Stimulated activated CD8-positive, alpha-beta memory T cell treated with anti-CD3 and anti-CD28 coated beads, Interleukin-2, amount 100 ng/mL, for 1 hour (primary cell): ENCODE measurements at places on chromosomes 12 and 14.

DNA sequence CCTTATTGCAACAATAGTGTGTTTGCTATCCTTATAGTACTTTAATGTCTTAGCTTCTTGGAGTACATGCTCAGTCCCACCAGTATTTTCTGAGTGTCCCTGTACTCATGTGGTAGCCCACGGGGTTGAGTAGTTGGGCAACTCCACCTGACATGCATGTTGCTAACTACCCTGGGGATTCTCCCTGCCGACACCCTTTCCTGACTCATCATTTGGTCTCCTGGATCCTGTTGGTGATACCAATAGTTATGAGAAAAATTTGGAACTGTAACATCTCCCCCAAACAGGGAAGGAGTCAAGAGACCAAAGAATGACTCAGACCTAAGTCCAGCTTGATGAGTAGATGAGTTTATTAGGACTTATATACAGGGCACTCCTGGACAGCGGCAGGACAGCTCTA is 101.6 kb downstream of the BRMS1L start:
- DNase-seq = no peak

DNA sequence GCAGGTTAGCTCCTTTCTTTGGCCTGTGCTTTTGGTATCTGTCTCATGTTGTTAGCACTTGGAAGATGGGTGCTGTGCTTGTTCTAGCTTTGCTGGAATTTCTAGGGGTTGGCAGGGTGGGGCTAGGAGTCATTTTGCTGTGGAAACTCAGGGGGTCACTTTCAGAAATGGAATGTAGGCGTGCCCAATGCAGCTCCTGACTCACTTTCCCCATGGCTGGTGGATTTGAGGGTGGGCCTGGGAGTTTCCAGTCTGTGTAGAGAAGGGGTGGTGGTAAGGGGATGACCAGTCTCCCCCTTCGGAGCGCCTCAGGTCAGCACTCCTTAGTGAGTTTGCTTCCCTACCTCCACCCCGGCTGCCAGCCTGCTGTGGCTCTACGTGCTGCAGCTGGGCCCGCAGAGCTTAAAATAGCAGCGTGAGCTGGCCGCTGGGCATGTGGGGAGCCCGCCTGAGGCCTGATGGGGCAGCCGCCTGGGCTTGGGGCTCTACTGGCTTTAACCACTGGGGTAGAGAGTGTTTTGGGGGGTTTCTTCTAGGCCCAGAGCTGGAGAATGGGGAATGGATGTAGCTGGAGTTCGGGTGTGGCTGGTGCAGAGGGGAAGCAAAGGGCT is 108.2 kb downstream of the TSPAN9 start:
- no peak for DNase-seq

GRCh38 chr12:89884416-89884898 is 175.8 kb upstream of the ATP2B1 start:
- DNase-seq = no peak

GRCh38 chr12:65856521-65856920 is 32.2 kb downstream of the HMGA2 start:
- no peak for DNase-seq

- DNase-seq = no peak
These were observed 1.9 kb downstream of the CCDC38 start for GRCh38 chr12:95940514-95940913.

DNA sequence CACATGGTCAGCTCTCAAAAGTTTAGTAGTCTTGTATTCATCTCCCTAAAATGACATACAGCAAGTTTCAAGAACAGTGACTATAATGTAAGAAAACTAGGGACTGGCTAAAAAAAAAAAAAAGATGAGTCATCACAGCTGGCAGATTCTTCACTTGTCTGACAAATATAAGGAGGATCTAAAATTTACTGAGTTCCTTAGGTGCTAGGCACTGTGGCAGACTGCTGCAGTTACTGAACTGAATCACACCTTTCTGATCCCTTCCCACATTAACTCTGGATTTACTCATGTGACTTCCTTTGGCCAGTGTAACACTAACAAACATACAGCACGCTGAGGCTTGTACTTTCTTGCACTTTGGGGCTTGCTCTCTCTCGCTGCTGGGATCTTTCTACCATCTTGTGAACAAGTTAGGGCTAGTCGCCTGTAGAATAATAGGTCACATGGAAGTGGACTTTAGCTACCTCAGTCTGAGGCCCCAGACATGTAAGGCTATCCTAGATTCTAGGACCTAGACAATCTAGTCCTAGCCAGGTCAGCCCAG is 32.1 kb downstream of the BAZ1A start:
- DNase-seq = no peak

DNA sequence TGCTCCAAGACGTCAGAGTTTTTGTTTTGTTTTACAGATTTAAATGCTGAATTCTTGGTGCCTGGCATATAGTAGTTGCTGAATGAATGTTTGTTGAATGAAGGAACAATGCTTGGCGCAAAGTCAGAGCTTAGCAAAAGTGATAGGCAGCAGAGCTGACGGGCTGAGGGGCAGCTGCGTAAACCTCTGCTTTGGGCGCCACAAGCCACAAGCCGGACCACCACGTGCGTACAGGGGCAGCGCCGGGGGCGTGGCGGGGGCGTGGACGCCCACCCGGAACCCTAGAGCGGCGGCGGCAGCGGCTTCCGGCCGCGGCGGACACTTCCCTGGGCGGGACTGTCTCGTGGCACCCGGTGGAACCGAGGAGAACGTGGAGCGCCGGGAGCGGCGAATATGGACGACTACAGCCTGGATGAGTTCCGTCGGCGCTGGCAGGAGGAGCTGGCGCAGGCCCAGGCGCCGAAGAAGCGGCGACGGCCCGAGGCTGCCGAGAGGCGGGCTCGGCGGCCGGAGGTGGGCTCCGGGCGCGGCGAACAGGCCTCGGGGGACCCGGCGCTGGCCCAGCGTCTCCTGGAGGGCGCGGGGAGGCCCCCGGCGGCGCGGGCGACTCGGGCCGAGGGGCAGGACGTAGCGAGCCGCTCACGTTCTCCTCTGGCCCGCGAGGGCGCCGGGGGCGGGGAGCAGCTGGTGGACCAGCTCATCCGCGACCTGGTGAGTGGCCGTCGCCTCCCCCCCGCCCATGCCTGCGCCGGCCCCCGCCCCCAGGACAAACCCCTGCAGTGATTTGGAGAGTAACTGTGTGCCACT is at the start of gene FBXW8:
TSS of gene FBXW8 (plus strand) at position 306 of the 807 bp plus-strand sequence. CDS start at position 394, 88 bp downstream.
- DNase-seq = peak; percentile 41

DNA sequence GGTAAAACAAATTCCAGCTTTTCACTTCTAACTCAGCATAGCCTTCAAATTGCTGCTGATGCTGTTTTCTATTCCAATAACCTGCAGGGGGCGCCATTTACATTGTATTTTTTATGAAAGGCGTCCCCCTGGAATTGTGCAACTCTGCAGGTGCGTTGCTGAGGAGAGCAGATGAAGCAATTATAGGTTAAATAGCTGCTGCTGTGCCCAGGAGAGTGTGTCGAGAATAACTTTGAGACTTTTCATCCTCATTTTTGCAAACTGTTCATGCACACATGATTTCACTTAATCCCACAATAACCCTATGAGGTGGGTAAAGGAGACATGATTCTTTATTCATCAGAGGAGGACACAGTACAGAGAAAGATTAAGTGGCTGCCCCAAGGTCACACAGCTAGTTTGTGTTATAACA is 75.7 kb downstream of the MYRFL start:
- DNase-seq = peak; percentile 45

- DNase-seq = no peak
These were observed 1.3 kb downstream of the TC2N start for GRCh38 chr14:91866061-91866460.

DNA sequence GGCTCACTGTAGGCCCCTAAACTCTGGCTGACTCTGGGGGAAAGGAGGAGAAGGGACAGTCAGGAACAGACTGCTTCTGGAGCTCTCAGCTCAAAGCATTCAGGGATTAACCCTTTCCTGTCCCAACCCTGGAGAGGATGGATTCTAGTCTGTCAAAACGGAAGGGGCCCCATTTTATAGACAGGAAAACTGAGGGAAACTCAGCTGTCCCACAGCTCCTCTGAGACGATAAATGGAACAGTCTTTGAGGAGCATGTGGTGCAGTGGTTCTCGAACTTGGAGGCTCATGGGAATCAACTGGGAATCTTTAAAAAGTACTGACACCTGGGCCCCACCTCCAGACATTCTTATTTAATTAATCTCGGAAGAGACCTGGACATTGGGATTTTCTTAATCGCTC is 23.7 kb downstream of the SRRM4 start:
- no peak for DNase-seq

DNA sequence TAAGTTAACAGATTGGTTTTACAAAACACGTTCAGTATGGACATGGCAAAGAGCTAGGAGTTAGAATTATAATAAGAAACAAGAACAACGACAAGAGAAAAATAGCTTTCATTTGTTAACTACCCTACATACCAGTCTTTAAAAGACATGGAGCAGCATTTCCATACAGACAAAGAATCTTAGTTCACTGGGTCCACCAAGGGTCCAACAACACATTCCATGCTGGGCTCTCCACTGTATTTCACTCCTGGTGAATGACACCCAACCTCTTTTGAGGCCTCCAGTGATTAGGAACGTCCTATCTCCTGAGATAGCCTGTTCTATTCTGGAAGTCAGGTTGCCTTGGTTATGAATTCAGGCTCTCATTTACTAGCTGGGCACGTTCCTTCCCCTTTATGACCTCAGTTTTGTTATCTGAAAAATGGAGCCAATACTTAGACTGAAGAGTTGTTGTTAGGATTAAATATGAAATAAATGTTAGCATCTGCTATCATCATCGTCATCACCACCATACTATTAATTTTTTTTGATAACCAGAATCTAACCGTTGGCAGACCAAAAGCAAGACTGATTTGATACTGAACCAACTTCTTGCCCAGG is 37.7 kb downstream of the C12orf75 start:
- DNase-seq = no peak

GRCh38 chr14:99854831-99855230 is 61.6 kb downstream of the EML1 start:
- DNase-seq = no peak

- DNase-seq = no peak
These were observed 40.9 kb upstream of the SMUG1 start for GRCh38 chr12:54229624-54230212.

DNA sequence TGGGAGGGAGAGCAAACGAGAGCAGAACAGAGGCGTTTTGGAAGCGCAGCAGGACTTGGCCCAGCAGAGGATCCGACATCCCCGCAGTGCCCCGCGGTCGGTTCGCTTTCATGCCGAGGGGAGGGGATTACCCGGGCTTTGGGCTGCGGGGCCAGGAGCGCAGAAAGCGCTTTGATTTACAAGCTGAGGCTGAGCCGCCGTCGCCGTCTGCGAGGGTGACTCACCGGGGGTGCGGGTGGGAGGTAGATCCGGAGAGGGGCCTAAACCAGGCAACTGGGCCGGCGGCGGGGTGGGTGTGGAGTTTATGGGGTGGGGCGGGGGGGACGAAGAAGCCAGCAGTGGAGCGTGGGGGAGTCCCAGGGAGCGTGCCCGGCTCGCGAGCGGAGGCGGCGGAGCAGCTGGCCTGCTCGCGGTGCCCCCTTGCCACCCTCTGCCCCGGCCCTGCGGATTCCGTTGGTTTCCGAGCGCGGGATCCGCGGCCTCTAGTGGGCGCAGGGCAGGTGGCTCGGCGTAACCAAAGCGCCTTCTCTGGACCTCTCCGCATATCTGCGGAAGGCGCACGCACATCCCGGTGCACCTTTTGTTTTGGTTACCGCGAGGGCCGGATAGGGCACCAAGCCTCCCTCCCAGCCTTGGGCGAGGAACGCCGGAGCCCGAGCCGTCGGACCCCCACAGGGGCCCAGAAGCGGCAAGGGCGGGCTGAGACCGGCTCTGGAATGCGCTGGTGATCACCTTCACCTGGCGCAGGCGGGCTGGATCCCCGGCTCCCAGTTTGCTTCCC is 2.6 kb downstream of the SIX4 start:
- DNase-seq = peak; percentile 41

- DNase-seq = no peak
These were observed 10.0 kb downstream of the TUBA1B start for GRCh38 chr12:49121047-49121696.

DNA sequence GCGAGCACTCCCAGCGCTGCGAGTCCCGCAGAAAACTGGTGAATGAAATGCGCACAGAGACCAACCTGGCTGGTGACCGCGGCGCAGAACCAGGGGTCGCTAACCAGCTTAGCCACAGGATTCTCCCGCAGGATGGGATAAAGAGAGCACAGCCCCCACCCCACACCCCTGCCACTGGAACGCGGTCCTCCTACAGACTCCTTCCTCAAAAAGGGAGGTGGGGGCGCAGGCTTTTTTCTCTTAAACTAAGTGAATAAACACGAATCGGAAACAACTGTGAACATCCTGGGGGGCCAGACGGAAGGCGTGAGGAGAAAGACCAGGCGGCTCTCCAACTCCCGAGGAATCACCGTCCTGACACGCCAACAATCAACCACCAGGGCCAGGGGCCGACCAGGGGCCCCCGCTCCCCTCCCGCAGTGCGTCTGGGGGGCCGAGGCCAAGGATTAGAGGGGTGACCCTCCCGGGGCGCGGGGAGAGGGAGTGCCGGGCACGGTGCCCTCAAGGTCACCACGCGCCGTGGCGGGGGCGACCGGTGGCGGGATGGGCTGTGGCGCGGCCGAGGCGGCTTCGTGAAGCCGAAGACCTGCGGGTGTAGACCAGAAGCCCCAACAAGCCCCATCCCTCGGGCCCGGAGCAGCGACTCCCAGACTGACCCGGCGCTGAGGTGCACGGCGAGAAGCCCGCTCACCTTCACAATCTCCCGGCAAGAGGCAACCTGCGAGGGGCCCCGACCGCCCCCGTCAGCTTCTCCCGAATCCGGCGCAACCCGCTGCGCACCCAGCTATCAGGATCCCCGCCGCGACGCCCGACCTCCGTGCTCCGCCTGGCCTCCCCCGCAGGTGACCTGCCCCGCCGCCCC is 704 bp downstream of the ATP2B1 start:
- DNase-seq = peak; percentile 13

DNA sequence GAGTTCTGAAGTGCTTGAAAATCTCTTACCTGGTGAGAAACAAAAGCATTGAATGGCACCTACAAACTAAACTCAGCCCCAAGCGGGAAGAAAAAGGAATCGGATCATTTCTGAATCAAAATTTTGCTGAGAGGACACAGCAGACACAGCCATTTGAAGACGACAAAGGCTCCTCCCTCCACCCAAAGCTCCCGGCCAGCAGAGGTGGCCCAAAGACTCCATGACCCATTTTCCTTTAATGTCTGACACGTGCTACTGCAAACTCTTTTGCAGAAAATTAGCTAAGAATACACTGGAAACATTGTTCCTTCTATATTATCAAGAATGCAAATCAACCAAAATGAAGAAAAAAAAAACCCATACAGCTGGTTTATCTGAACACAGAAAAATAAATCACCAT is 85.9 kb upstream of the FOXN3 start:
- DNase-seq = no peak

DNA sequence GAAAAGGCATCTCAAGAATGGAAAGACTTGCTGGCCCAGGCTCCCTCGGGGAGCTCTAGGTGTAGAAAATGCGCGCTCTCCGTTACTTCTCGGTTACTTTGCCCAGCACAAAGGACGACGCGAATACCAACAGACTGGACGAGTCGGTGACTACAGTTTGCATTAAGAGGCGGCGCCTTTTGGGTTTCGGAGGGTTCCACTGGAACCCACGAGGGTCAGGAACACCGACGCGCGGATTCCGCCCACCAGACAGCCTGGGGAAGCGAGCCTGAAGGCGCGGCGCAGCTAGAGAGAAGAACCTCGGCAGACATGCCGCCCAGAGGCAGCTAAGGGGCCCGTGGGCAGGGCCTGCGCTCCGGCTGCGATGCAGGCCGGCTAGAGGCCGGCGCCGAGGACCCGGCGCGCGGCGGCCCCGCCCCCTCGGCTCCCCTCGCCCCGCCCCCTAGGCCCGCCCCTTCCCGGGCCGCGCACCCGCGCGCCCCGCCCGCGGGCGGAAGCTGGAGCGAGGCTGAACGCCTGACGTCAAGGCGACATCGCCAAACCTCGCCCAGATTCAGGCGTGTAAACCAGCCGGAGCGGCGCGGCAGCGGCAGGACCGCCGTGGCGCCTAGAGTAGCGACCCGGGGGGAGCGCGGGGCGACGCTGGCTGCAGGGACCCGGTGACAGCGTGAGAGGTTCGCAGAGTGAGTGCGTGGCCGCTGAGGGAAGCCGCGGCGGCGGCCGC is at the start of gene RAP1B:
TSS of gene RAP1B (plus strand) at position 530 of the 724 bp plus-strand sequence. CDS start 37,826 bp downstream, outside the sequence.
- DNase-seq = peak; percentile 80
